Activated CD4-positive, alpha-beta T cell treated with anti-CD3 and anti-CD28 coated beads for 24 hours (primary cell): ENCODE measurements at places on chromosomes 12 and 14.
A peak's percentile ranks its signal among the peaks of the same experiment; 100 is the strongest.

DNA sequence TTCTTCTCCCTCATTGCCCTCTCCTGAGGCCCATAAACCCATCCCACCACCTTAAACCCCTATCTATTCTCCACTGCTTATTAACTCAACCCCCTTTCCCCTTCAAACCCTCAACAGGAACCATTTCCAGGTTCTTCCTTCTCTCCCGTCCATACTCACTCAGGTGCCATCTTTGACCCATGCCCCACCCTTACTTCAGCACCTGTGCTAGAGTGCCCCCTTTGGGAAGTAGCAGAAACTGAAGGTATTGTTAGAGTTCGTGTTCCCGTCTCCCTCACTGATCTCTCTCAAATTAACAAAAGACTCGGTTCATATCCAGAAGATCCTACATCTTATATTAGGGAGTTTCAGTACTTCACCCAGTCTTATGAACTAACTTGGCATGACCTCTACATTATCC lies 86.6 kb downstream of the TMTC3 start:
- DNase-seq = no peak

DNA sequence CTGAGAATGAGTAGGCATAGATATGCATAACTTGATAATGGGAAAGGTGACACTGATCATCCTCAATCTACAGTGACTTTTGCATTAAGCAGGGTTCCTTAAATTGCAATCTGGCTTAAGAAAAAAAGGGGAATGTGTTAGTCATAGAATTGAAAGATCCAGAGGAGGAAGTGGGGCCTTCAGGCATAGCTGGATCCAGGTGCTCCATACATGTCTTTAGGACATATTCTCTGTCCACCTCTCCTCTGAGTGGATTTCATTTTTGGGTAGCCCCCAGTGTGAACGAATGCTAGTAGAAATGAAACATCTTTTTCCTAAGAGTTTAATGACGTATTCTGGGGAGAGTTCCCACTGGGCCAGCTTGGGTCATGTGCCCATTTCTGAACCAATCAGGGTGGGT lies 27.6 kb downstream of the CCDC63 start:
- DNase-seq = no peak

GRCh38 chr12:11731042-11731357 lies 81.5 kb downstream of the ETV6 start:
- no peak for DNase-seq

GRCh38 chr12:102948941-102949352 lies 8.5 kb upstream of the ASCL1 start:
- DNase-seq = peak; percentile 28

- no peak for DNase-seq
Measured at GRCh38 chr14:105419195-105420091, at the start of gene MTA1. TSS of gene MTA1 (plus strand) at chr14:105419827. CDS start at chr14:105420036, 209 bp downstream.

- no peak for DNase-seq
Measured at GRCh38 chr12:13215056-13215455, 18.5 kb downstream of the EMP1 start.

DNA sequence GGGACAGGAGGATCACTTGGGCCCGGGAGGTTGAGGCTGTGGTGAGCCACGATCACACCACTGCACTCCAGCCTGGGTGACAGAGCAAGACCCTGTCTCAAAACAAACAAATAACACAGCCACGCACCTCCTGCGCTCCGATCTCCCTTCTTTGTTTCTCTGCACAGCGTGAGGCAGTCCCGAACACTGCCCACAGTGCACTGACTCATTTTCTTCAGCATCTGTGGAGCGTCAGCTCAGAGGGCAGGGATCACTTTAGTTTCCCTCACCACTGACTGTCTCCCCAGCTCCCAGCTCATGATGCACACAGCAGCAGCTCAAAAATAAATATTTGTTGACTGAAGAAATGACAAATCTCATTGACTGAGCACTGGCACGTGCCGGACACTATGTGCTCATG lies 883 bp upstream of the MYL2 start:
- no peak for DNase-seq

- DNase-seq = no peak
Measured at GRCh38 chr12:52207895-52208294, 16.1 kb upstream of the KRT80 start.

DNA sequence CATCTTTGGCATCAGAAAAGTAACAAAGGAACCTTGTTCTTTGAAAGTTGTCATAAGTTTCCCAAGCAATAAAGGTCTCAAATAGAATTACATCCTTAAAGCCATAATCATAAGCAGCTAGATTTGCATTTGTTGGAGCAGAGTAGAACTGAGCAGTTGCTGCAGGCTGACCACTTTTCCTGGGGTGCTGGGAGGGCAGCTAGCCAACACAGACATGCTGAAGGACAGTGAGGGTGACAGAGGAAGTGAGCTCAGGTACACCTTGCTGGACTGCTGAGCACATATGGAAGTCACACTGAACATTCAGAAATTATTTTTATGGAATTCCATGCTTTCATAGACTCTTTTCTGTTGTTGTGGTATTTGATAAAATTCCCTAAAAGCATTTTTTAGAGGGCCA lies 66.2 kb downstream of the MARK3 start:
- DNase-seq = no peak

GRCh38 chr14:91867316-91867988 lies at the start of gene TC2N:
TSS of gene TC2N (minus strand) at chr14:91867536. CDS start at chr14:91813769, 53,767 bp downstream.
- no peak for DNase-seq
